SK-N-SH (cell line): ENCODE measurements at places on chromosomes 3 and 15. TPM values are rescaled to one million over a fixed set of nuclear protein-coding genes. Genes with fewer than 3 reads are reported as not detected.

- peak overlapping the region; percentile 38; the same call in 1 of the 2 replicates for H3K4me3 ChIP-seq
- no peaks in the 10 kb centered on the region for H3K36me3 ChIP-seq
- peak overlapping the region; percentile 79 for H3K27ac ChIP-seq
- no peaks in the 10 kb centered on the region for H3K27me3 ChIP-seq
- H3K4me1 ChIP-seq: peaks cover 59% of the 10 kb centered on the region; the same call in 1 of the 2 replicates
These were observed 895.6 kb downstream of the ROBO1 start for GRCh38 chr3:78872195-78872594.

- peaks cover 76% of the 10 kb centered on the region for H3K36me3 ChIP-seq
- no peak overlapping the region for H3K27ac ChIP-seq
- no peak for DNase-seq
- H3K27me3 ChIP-seq: no peaks in the 10 kb centered on the region
These were observed 26.7 kb downstream of the TMEM43 start for GRCh38 chr3:14151471-14152083.

DNA sequence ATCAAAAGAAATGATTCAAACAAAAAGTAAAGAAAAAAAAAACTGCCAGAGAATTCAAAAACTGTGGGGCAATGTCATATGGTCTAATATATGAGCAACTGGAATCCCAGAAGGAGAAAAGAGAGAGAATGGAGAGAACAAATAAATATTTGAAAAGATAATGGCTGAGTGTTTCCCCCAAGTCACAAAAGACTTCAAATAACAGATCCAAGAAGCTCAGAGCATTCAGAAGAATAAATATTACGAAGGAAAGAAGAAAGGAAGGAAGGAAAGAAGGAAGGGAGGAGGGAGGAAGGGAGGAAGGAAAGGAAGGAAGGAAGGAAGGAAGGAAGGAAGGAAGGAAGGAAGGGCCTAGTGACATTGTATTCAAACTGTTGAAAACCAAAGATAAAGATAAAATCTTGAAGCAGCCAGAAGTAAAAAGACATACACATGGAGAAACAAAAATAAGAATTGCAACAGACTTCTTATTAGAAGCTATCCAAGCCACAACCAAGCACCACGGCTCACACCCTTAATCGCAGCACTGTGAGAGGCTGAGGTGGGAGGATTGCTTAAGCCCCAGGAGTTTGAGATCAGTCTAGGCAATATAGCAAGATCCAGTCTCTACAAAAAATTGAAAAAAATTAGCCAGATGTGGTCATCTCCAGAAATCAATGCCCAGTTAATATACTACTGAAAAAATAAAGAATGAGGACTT is 118.9 kb upstream of the IGSF10 start:
- no peaks in the 10 kb centered on the region for H3K36me3 ChIP-seq
- H3K27ac ChIP-seq: peak overlapping the region; percentile 57; the same call in 1 of the 2 replicates
- H3K4me3 ChIP-seq: no peak overlapping the region
- peaks cover 14% of the 10 kb centered on the region; the same call in 1 of the 2 replicates for H3K4me1 ChIP-seq
- H3K27me3 ChIP-seq: no peaks in the 10 kb centered on the region
- no peak for DNase-seq

DNA sequence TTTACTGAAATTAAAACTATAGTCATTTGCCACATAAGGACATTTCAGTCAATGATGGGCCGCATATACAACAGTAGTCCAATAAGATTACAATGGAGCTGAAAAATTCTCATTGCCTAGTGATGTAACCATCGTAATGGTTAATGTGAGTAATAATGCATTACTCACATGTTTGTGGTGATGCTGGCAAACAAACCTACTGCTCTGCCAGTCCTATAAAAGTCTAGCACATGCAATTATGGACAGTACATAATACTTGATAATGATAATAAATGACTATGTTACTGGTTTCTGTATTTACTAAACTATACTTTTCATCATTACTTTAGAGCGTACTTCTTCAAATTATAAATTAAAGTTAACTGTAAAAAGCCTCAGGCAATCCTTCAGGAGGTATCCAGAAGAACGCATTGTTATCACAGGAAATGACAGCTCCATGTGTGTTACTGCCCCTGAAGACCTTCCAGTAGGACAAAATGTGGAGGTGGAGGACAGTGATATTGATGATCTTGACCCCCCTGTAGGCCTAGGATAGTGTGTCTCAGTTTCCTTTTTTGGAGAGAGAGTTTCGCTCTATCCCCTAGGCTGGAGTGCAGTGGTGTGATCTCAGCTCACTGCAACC is 102.7 kb downstream of the ATP1B3 start:
- H3K4me3 ChIP-seq: no peak overlapping the region
- H3K4me1 ChIP-seq: no peaks in the 10 kb centered on the region
- no peaks in the 10 kb centered on the region for H3K27me3 ChIP-seq
- H3K36me3 ChIP-seq: peaks cover 4% of the 10 kb centered on the region; the same call in 1 of the 2 replicates

Gene KY
- polyA plus RNA-seq: 1.9 and 2.4 TPM in 2 replicates

Gene IMPG2
- 0.03 and 0.10 TPM in 2 replicates for polyA plus RNA-seq
